ENCODE measurements at places on chromosomes 4 and X.

DNA sequence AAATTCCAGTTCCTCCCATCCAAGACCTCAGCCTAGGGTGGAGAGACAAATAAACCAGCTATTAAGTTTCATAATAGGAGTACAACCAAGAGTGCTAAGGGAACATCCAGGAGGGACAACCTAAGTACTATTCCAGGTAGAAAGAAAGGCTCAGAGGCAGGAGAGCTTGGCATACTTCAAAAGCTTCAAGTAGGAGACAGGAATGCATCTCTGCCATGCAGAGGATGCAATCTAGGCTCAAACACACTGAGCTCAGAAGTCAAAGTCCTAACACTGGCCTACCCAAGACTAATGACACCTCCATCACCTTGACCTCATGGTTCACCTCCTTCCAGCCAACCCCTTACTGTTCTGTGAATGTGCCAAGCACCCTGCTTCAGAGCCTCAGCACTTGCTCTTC lies 8.1 kb downstream of the WDFY3 start:
- no peak for DNase-seq

GRCh38 chr4:133493241-133493640 lies 344.1 kb downstream of the PCDH10 start:
- DNase-seq, result no peak

GRCh38 chr4:10007793-10008608 lies 13.3 kb downstream of the SLC2A9 start:
- DNase-seq, result peak; percentile 53

- no peak for DNase-seq
These were observed 100.7 kb downstream of the PTTG2 start for GRCh38 chr4:38060829-38061431.

Data from MG63 (cell line).